T follicular helper cell (primary cell): ENCODE measurements at places on chromosomes 6 and 20.

- DNase-seq = no peak
Observed at GRCh38 chr6:18515767-18516166, 128.6 kb downstream of the RNF144B start.

DNA sequence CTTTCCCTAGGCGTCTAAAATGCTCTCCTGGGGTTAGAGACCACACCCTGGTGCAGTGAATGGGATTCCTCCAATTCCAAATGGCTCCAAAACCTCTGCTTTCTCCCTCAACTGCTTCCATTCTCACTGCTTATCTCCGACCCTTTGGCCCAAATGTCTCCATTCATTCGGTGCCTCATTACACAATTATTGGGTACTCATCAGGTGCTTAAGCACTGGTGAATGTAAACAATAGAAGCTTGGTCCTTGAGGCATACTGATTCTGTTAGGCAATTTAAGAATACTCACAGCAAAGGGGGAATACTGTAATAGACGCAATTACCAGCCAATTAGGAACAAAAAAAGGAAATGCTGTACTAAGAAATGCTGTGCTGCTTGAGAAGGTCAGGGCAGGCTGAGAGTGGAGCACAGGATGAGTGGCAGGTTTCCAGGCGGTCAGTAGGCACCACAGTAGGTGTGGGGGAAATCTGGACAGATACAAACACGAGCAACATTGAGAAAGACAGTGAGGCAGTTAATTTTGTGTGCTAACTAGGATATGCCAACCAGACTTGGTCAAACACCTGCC lies 23.0 kb downstream of the GMDS start:
- DNase-seq = no peak

- DNase-seq = peak; percentile 66
Observed at GRCh38 chr20:58660855-58661597, 9.9 kb downstream of the STX16 start.

DNA sequence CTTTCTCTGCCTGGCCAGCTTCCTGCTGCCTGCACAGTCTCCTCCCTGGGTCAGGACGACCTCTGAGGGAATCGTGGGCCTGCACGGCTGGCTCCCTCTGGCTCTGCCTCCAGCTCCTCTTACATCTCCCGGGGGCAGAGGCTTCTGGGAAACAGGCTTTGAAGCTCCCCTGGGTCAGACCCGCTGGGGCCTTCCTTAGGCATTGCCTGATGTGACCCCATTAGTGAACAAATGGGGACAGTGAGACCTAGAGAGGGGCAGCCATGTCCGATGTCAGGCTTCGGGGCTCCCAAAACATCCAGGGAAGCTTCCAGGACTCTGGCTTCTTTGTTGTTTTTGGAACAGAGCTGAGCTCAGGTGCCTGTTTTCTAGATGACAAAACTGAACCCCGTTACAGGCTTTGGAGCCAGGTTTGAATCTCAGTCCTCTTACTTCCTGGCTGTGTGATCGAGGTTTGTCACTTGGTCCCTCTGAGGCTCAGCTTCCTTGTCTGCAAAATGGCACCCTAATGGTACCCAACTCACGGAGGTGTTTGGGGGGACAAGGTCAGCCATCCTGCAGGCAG lies 94.3 kb downstream of the CEBPB start:
- DNase-seq = no peak

DNA sequence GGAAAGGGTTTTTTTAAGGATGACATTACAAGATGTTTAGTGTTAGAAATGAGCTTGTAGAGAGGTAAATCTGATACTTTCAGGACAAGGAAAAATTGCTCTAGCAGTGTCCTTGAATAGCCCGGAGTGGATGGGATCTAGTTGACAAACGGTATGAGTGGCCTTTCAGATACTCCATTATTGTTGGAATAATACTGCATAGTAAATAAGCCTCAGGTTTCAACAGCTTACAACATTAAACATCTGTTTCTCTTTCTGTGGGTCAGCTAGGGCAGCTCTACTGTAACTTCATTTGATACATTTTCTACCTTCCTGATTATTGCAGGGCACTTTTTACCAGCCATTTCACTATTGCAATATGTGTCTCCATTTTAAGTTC lies 118.0 kb downstream of the B3GAT2 start:
- no peak for DNase-seq

DNA sequence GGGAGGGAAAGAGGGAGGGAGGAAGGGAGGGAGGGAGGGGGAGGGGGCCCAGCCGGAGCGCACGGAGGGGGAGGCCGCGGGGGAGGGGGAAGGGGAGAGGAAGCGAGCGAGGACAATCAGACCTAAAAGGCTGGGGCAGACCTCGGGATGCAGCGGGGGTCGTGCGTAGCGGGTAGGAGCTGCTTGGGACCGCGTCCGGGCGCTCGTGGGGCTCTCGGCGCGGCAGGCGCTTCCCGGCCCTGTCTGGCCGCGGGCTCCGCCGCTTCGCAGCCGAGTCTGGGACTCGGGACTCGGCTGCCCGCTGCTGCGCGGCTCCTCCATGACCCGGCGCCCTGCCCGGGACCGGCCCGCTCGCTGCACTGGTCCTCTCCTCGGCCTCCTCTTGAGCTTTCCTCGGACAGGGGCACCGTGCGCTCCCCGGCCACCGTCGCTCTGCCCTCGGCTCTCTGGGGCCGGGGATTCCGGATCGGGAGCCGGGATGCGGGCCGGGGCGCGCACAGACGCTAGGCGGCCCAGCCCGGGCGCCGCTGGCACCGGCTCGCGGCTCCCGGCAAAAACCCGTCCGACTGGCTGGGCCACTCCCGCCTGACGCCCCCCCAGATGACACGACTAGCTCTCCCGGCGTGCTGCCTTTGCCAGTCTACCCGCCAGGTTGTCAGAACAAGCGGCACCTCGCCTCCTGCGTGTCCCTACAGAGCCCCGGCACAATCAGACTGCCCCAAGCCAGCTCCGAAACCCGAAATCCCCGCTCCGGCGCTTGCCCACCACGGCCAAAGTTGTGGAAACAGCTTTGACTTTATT lies 2.2 kb downstream of the TFAP2A start:
- no peak for DNase-seq

- DNase-seq = no peak
Observed at GRCh38 chr6:132731086-132731485, 17.2 kb upstream of the VNN1 start.
